ENCODE measurements at places on chromosomes 11 and 22.

- no peak for DNase-seq
Measured at GRCh38 chr11:27622541-27623300, 77.5 kb downstream of the BDNF start.

DNA sequence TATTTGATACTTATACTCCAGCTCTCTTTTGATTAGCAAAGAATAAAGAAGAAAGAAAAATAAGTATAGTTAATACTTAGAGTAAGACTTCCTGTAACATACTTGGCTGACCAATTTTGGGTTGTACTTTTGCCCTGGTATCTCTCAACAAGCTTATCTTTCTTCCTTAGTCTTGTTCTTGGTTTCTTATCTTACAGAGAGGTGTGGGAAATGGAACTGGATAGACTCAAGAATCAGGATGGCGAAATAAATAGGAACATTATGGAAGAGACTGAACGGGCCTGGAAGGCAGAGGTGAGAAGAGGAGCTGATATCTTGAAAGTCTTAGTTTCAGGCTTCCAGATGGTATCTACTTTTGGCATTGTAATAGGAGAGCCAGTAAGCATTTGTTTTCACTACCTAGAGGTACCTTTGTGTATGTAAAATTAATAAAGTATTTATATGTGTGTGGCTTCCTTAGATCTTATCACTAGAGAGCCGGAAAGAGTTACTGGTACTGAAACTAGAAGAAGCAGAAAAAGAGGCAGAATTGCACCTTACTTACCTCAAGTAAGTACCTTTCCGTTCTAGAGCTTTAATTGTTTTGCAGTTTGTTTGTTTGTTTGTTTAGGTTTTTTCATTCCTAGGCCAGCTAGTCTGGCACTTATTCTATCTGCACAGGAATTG lies 11.3 kb upstream of the BACE1-AS start:
- DNase-seq = no peak

GRCh38 chr11:83990160-83990733 lies 704.1 kb upstream of the CCDC90B start:
- DNase-seq = no peak

GRCh38 chr11:108915666-108916065 lies 250.8 kb downstream of the DDX10 start:
- no peak for DNase-seq

- DNase-seq = no peak
Measured at GRCh38 chr11:27705873-27706820, 5.9 kb upstream of the BDNF start.

DNA sequence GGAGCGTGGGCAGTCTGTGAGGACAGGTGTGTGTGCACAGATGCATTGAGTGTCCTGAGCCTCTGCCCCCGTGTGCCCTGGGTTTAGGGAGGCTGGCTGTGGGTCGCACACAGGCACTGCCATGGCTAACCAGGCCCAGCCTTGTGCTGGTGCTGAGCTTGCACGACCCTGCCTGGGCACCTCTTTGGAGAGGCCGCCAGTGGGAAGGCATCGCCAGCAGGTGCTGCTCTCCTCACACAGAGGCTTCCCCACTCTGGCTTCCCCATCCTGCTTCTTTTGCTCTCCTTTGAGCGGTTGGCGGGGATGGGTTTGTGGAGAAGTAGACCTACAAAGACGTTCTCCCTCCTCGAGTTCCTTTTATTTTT lies 4.1 kb downstream of the WNT7B start:
- DNase-seq = no peak

- no peak for DNase-seq
Measured at GRCh38 chr11:98800696-98801095, 220.1 kb upstream of the CNTN5 start.

DNA sequence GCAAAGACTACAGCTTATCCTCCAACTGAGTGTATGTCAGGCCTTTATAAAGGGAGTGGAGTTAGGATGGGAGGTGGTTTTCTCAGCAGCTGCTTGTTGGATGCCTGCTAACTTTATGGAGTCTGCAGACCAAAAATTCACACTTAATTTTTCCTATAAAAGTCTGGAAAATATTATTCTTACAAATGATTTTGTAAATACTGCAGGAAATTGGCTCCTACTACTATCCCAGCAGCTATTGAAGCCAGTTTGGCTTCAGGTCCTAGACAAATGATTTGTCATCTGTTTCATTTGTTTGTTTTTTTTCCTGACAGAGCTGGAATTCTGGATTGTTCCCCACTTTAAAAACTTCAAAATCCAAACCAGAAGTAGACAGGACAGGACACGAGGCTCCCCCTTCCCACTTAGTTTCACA lies 292.5 kb downstream of the TMEM135 start:
- no peak for DNase-seq

DNA sequence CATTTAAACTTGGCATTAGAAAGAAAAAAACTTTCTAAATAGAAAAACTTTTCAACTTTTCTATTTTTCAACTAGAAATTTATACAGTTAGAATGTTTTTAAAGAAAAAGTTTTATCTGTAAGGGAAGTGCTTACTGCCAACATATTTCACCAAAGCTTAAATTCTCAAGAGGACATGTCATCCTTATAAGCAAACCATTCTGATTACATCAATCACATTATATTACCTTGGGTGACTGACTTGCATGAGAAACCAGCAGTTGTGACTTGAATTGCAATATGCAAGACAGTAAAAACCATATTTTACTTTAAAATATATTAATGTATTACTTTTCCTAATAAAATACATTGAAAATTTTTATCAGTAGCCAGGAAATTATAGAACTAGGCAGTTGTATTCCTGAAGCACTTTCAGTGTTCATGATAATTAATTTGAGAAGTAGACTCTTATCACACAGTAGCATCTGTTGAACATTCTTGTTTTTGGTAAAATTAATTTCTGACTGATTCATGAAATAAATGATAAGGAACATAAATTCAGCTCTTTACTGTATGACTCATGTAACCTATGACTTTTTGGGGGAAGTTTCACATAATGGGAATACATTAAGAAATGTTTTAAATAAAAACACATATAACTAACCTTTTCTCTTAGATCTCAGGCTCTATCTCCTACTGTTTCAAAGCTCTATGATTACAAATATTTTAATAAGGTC lies 345.0 kb upstream of the CCDC179 start:
- DNase-seq = no peak

GRCh38 chr22:27456696-27457503 lies 344.7 kb downstream of the MN1 start:
- DNase-seq = no peak

GRCh38 chr11:130890039-130890745 lies 26.1 kb downstream of the SNX19 start:
- no peak for DNase-seq

DNA sequence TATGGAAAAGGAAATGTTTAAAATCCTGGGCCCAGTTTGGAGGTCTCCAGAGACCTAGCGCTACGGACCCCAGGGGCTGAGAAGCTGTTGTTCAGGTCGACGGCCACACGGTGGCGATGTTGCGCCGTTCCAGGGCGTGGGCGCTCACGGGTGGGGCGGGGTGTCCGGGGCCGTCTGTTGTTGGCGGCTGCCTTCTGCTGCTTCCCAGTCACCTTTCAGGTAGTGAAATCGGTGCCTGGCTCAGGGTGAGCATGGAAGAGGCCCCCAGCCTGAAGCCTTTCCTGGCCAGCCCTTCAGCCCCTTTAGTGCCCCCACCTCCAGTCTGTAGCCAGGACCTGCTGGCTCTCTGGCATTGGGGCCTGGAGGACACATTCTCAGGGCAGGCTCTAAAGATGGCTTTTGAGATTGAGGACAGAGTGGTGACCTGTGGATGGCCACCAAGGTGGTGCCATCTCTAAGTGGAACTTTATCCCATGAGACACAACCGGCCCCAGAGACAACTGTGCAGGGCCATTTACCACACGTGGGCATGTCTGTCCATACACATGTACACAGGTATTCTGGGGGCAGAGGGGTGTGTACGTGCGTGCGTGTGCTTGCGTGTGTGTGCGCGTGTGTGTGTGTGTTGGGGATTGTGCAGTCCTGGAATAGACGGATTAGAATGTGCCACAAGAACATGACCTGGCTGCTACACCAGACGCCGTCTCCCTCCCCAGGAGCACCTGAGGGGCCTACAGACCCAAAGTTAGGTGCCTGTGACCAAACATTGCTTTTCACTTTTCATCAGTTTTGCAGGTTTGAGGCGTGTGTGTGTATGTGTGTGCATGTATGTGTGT lies 53.8 kb downstream of the ST14 start:
- peak; percentile 88 for DNase-seq

DNA sequence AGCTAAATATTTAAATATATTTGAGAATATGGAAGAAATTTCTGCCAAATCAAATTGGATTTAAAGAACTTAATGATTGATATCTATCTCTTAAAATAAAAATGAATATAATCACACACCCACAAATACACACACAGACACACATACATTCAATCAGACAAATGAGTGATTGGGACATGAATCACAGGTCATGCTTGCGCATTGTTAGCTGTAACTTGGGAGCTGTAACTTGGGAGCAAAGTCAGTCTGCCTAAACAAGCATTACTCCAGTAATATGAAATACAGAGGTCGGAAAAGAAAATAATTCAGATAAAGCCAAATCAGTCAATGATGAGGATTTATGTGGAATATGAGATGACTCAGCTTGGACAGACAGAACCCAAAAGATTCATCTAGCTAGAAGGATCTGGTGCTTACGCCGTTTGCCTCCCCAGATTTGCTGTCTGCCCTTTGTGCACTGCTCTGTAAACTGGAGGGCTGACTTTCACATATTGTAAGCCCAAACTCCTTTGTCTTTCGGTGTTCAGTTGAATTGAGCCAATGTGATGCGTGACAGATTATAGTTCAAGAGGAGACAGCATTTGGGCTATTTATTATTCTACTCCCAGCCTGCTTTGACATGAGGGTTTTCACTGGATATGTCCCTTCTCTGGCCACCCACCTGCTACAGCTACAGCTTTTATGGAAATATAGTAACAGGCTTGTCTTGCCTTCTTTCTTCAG lies 1.6 kb downstream of the OR56B1 start:
- no peak for DNase-seq

- DNase-seq = no peak
Measured at GRCh38 chr22:21677606-21678443, 12.0 kb downstream of the PPIL2 start.

GRCh38 chr22:26732284-26732683 lies 74.9 kb downstream of the MIAT start:
- DNase-seq = no peak

Data from esophagus muscularis mucosa (tissue), 4 donors.